Stimulated activated CD8-positive, alpha-beta memory T cell treated with anti-CD3 and anti-CD28 coated beads, Interleukin-12 subunit alpha, Interleukin-12 subunit beta, amount 100 ng/mL, for 4 hours (primary cell): ENCODE measurements at places on chromosomes 11 and 22.

GRCh38 chr11:116421529-116422185 lies 351.1 kb downstream of the BUD13 start:
- DNase-seq, result no peak

DNA sequence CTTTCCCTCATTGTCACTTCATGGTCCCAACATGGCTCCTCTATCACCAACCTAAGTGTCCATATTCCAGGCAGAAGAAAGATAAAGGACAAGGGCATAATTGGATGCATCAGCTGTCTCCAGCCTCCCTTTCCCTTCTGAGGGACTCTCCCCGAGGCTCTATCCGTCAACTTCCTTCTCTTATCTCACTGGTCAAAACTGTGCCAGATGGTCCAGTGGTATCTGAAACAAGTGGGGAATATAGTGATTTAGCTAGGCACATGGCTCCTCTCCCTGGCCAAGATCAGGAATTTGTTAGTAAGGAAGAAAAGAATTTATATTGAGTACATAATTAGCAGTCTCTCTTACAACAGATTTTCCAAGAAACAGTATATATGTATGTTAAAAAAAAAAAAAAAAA lies 12.6 kb upstream of the SPON1 start:
- no peak for DNase-seq

GRCh38 chr11:68377389-68377795 lies 65.0 kb downstream of the LRP5 start:
- DNase-seq, result no peak

GRCh38 chr11:119319700-119320239 lies 2.8 kb upstream of the MCAM start:
- no peak for DNase-seq

GRCh38 chr22:43750751-43751150 lies 61.4 kb downstream of the EFCAB6 start:
- no peak for DNase-seq

- DNase-seq, result no peak
These were observed 23.0 kb downstream of the CCDC15 start for GRCh38 chr11:124977006-124977405.

DNA sequence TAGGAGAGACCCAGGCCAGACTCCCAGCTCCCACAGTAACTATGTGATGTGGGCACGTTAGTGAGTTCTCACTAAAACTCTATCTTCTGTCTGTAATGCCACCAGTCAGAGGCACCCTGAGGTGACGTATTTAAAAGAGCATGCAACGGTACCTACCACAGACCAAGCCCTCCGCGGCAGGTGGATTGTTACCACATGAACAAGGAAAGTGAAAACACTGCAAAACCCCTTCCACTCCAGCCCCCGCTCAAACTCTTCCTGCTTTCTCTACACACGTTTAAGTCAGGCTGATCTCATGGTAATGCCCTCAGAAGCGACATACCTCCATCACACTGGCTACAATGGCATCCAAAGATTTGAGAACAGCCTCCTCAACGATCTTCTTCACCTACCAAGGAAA lies 36.7 kb downstream of the SERPIND1 start:
- peak; percentile 4 for DNase-seq

GRCh38 chr11:120432056-120433018 lies 79.2 kb upstream of the GRIK4 start:
- DNase-seq, result no peak

DNA sequence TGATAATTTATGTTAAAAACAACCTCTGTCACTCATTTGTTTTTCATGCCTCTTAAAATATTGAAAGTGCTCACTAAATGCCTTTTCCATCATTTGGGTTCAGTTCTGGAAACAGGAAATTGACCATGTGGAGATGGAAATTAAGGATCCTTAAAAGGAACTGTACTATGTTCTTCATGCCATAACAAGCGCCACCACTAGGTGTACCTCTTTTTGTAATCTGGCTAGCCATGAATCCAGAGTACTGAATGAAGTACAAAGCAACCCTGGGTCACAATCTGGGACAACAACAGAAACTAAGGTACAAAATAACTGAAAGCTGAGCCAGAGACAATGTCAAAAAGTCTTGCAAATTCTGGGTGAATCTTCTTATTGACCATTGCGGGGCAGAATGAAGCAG lies 559.1 kb downstream of the FAM181B start:
- DNase-seq, result no peak

- no peak for DNase-seq
These were observed 83.5 kb upstream of the THY1 start for GRCh38 chr11:119506436-119506835.

GRCh38 chr11:110529043-110529442 lies 99.3 kb downstream of the FDX1 start:
- DNase-seq, result no peak

DNA sequence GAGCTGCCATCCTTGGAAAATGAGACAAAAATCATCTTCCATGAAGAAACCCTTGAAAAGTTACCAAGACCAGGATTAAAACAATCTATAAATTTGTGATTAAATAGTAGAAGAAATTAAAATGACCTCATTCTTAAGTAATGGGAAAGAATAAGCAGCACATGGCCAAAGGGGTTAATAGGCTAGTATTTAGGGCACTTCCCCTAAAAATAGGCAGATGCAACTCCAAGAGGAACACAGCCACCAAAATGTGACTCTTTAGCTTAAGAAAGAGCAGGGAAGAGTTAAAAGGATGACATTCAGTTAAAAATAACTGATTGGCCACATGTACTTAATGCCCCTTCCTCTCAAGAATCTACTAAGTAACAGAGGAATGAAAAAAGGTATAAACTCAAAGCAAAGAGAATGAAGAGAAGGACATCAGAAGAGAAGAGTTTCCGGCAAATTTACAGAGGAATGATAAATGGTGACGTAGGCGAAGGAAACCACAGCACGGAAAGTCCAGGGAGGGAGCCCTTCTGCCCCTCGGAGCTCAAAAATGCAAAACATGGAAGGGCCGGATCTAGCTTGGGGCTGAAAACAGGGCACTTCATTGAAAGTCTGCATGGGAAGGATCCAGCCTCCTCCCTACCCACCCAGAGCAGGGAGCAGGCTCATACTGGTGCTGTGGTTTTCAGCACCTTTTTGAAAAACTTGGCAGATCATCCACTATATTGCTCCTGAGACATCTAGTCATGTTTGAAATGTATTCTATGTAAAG lies 17.8 kb downstream of the SCUBE2 start:
- no peak for DNase-seq

GRCh38 chr22:47298017-47298785 lies 535.8 kb downstream of the TBC1D22A start:
- DNase-seq, result no peak

DNA sequence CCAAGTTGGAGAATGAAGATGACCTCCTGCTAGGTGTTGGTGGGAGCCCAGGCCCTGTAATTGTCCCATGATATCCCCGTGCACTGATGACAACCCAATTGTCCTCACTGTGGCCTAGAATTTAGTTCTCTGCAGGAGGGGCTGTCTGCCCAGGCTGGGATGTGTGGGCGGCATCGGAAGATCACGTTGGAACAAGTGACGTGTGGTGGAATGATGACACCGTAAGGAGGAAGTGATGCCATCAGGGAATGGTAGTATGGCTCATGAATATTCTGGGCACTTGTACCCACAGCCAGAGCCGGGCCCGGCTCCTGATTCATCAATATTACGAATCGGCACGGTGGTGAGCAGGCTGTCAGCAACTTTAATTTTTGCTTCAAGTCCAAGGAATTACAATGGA lies 111.6 kb downstream of the MIAT start:
- DNase-seq, result no peak

DNA sequence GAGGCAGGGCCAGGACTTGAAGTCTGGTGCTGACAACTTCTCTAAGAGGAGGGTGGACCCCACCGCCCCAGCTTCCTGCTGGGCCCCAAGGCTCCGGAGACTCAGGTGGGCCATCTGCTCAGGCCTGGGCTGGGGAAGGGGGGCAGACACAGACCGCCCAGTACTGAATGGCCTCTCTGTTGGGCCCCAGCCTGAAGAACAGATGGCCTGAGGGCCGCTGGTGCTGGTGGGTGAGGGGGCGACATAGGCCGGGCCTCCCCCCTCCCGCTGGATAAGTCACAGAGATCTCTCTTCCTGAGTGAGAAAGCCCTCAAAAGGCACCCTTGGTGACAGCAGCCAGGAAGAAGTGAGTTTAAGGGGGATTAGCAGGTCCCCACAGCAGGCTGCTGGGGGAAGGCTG lies 12.5 kb upstream of the TP53I11 start:
- no peak for DNase-seq

DNA sequence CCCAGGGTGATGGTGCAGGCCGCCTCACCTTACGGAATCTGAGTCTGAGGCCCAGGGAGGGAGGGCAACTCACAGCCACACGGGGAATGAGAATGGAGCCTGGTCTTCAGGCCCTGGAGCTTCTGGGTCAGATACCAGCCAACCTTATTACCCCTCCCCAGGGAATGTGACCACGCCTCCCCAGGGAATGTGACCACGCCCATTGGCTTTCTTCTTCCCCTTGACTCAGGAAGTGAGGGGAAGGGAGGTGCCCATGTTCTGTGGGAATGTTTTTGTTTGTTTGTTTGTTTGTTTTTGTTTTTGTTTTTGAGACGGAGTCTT lies 57.5 kb upstream of the RBFOX2 start:
- no peak for DNase-seq

- DNase-seq, result no peak
These were observed 17.3 kb upstream of the FGF19 start for GRCh38 chr11:69721106-69721505.

DNA sequence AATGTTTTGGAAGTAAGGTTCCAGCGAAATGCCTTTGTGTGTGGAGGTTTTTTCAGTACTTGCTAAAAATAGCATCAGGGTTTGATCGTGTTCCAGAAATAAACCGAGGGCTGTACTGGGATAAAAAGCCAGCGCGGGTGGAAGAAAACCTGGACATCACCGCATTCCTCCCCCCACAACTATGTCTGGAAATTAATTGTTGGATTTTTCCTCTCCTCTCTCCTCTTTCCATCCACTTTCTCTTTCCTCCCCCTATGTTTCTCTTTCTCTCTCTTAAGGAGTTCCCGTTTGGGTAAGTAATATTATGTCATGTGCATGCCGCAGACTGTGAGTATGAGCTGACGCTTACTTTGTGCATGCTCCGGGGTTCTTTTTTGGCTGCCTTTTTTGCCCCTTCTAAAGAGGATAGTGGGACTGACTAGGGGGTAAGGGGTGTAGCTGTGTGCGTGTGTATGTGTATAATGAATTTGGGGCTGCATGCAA lies 104.2 kb upstream of the HSD17B12 start:
- no peak for DNase-seq

- DNase-seq, result no peak
These were observed 829.7 kb upstream of the FAT3 start for GRCh38 chr11:91394727-91395414.

DNA sequence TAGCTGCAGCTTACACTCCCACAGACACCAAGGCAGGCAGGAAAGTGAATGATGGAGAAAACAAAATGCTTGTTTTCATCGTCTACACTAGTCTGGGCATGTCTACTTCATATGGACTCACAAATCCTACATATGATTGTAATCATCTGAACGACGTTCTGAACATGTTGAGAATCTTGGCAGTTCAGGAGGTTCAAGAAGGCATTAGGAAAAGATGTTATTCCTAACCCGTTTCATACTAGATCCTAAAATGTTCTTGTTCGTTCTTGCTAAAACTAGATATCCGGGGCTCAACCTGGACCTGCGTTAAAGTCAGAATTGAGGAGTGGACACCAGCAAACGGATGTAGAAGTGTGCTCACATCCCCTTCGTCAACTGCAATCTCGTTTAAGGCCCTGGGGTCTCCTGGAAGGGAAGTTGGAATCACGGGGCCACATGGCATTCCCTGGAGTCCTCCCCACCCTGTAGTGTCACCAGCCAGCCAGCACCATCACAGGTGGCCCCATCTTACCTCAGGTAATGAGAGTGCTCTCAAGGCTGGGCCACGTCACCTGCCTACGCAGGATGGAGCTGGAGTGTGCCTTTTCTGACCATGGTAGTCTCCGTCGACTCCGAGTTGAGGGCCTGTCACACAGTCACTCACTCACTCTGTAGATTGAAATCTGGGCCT lies 37.3 kb downstream of the C11orf58 start:
- DNase-seq, result no peak

GRCh38 chr22:28989912-28990311 lies 71.7 kb downstream of the C22orf31 start:
- no peak for DNase-seq

DNA sequence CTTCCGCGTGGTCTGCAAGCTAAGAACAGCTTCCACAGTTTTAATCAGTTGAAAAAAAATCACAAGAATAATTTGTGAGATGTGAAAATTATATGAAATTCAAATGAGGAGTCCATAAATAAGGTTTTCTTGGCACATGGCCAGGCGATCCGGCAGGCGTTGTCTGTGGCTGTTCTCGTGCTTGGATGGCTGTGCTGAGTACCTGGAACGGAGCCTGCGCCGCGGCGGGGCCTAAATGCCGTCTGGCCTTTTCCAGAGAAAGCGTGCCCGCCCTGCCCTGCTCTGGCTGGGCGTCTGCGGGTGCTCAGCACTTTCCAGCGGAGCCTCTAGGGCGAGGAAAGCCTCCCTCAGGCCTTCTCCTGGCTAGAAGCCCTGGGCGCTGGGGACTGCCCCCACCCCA lies 41.8 kb downstream of the OSBPL5 start:
- DNase-seq, result no peak

DNA sequence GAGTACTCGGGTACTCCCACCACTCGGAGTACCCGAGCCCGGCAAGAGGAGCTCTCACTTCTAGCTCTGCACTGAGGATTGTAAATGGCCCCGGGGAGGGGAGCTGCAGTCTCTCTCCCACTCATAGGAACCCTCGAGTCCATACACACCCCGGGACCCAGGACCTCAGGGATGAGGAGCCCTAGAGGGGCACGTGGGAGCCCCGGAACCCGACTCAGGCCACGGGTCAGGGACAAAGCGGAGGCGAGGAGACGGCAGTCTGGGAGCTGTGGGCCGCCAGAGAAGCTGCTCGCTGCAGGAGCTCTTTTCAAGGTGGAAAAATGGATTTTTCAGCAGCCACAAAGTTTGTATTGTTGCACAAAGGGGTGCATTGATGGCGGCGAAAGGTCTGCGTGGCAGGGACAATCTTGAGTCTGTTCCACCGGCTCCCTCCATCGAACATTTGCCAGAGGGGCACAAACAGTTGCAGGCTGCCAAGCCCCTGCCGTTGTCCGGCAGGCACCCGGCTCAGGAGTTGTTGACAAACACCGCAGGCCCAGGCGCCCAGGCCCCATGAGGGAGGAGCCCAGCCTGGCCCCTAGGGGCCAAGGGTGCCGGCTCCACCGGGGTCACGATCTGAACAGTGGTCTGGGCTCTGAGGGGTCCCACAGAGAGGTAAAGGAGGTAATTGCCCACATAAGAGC lies 5.7 kb upstream of the FLI1 start:
- DNase-seq, result no peak

DNA sequence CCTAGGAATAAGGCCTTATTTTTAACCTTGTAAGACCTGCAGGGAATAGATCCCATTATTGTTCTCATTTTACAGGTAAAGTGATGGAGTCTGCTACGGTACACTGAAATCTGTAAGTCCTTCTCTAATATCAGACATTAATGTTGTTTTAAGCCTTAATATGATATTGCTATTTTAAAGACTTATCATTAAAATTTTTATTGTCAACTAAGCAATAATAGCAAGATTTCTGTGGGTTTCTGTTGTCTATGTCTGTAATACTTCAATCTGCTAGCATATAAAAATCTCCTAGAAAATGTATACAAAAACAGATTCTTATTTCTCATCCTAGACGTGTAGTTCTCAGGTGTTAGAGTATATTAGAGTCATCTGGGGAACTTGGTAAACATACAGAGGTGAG lies 317.5 kb upstream of the TENM4 start:
- DNase-seq, result no peak
